AG20443 (cell line): ENCODE measurements at places on chromosomes 4 and X.

GRCh38 chr4:185566972-185567371 is 31.7 kb upstream of the PDLIM3 start:
- peak; percentile 50 for DNase-seq

GRCh38 chr4:16750216-16750615 is 148.2 kb downstream of the LDB2 start:
- no peak for DNase-seq

GRCh38 chr4:1325681-1326635 is 21.1 kb upstream of the UVSSA start:
- DNase-seq, result no peak

DNA sequence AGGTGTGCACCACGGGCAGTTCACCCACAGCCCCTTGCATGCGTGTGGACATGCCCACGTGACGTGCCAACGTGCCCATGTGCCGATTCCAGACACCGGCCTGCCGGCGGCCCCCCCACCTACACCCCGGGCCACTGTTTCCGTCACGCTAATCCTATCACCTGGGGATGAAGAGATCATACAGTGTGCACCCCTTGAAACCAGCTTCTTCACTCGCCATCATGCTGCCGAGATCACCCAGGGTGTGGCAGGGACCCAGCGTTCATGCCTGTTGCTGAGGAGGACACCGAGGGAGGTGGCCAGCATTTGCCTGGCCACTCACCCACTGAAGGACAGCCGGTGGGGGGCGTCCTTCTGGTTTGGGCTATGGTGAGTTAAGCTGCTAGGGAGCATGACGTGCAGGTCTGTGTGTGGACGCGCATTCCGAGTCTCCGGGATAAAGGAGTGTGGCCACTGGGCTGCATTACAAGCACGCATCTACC is 14.1 kb downstream of the CTBP1 start:
- DNase-seq, result no peak

GRCh38 chr4:73895201-73896175 is 26.3 kb downstream of the CXCL1 start:
- DNase-seq, result no peak

DNA sequence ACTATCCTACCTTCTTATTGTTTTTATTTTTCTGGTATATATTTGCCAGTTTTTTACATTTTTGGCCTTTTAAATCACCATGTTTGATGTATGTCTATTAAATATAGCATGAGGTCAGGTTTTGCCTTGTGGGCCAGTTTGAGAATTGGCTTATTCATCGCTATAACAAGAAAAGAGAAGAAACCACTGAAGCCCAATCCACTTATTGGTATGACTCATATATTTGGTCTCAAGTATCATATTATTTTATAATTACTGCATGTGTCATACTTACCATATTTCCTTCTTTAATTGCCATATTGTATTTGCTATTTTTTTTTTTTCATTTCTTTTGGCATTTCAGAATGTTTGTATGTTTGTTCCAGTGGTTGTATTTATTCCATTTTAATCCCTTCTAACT is 99.3 kb downstream of the IRF2 start:
- no peak for DNase-seq

- DNase-seq, result no peak
These were observed 95.3 kb upstream of the HPRT1 start for GRCh38 chrX:134364711-134365110.

DNA sequence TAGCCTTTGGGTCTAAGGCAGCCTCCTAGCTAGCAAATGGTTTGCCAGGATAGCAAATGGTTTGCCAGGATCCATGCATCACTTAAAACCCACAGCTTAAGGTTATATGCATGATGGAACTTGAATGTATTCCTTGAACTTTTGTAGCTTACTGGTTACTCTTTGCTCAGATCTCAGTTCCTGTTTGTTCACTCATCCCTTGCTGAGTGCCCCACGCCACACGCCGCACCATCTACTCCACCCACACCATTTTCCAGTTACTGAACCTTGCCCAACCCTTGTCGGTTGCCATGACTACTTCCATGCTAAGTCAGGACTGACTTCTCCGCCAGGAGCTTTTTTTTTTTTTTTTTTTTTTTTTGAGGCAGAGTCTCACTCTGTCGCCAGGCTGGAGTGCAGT is 29.5 kb upstream of the XIAP start:
- DNase-seq, result peak; percentile 48

- DNase-seq, result no peak
These were observed 79.8 kb downstream of the PAPSS1 start for GRCh38 chr4:107640197-107640596.

DNA sequence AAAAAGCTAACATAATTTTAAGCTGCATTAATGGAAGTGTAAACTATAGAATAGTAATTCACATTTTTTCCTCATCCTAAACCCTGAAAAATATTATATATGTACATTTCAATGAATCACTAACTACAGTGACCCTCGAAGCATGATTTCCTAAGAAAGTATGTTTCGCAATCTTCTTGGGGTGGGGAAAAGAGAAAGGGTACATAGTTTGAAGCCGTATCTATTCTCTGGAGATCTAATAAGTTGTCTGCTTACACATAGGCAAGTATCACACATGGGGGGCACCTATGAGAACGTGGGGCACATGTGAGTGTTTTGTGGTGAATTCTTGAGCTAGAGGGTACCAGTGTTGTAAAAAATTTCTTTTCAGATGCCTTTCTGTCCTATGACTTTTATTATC is 71.2 kb downstream of the JADE1 start:
- no peak for DNase-seq

DNA sequence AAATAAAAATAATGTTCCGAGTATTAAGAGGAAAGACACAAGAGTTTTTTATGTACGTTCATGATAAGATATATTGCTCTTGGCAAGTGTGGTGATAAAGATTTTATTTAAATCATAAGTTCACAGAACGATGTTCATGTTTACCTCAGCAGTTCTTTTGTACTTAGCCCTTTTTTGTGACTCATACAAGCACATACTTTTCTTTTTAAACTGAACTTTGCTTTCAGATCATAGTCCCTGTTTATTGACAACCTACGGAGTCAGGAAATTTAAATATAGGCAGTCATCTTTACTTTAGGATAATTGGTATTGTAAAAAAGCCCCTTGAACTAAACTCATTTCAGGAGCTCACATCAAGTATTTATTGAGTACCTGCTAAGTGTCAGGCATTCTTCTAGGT is 1.3 kb upstream of the CTSO start:
- no peak for DNase-seq

GRCh38 chr4:150136481-150136880 is 58.2 kb downstream of the DCLK2 start:
- DNase-seq, result no peak

- peak; percentile 52 for DNase-seq
These were observed 193.5 kb upstream of the C1QTNF7 start for GRCh38 chr4:15234116-15234855.

- DNase-seq, result no peak
These were observed 59.0 kb upstream of the DYNLT3 start for GRCh38 chrX:37906357-37906756.

GRCh38 chr4:165604181-165604580 is 225.4 kb downstream of the CPE start:
- no peak for DNase-seq

GRCh38 chr4:137124278-137124932 is 407.9 kb downstream of the PCDH18 start:
- DNase-seq, result peak; percentile 58

- no peak for DNase-seq
These were observed 45.9 kb downstream of the NUDT6 start for GRCh38 chr4:122876456-122876855.

DNA sequence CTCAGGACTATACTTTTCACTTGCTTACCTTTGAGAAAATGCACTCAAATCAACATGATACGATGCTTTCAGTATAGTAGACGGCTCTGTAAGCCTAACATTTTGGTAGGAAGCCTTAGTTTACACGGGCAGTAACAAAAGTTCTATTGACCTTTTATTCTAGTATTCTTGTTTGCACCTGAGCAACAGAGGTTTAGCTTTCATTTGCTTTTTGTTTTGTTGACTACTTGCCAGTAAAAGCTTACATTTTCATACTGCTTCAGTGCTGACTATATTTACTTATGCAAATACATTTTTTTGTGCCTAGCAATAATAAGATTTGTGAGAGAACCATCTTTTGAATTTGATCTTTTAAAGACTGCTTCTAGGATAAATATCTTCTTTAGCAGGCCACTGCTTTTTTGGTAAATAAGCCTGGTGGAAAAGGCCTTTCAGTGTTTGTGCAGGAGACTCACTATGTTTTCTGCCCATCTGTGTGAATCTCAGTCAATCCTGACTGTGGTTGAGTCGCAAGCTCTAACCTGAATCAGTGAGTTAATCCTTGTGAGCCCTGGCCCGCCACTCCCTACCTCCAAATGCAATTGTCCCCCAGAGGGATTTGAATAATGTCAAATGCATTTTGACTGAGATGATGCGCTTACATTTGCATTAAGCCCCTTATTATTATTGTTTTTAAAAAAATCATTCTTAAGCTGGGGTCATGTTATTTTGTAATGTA is 21.9 kb downstream of the FHIP1A start:
- DNase-seq, result no peak

DNA sequence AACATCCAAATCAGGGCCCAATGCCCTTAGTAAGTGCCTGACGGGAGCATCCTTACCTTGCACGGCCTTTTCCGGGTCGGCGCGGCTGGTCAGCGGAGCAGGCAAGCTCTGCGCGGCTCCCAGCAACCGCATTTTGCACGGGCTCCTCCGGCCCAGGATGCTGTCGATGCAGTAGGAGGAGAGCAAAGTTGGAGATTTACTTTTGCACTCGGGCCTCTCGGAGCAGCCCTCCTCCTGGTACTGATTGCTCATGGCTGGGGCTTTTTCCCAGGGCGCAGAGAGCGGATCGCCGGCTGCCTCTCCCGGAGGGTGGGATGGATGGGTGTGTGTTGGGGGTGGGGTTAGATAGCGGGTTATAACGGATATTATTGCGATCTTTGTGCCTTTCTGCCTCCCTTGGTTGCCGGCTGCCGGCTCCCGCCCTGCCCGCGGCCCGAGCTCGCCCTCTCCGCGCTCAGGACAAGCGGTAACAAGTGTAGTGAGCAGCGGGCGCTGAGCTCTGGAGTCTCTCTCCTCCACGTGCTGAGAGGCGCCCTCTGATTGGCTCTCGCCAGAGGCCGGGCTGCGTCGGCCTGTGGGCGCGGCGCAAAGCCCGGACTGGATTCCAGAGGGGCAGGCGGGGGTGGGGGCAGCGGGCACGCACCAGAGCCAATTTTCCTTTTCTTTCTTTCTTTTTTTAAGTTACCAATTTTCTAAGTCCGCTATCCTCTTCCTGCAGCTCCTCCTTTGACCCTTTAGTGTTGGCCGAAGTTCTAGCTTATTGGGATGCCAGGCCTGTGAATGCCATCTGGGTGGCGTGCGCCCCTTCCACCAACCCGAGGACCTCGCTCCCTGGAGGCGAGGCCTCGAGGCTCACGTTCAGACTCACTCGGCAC is at the start of gene ARX:
Gene ARX (minus strand): TSS at position 480 of the 875 bp plus-strand sequence. CDS start 228 bp downstream, at position 252.
- peak; percentile 61 for DNase-seq

GRCh38 chr4:80185787-80186548 is 11.3 kb upstream of the PRDM8 start:
- DNase-seq, result no peak
